Astrocyte (in vitro differentiated cells and primary cell): ENCODE measurements at places on chromosomes 16 and 17. TPM values are rescaled to one million over a fixed set of nuclear protein-coding genes. Genes with fewer than 3 reads are reported as not detected.

DNA sequence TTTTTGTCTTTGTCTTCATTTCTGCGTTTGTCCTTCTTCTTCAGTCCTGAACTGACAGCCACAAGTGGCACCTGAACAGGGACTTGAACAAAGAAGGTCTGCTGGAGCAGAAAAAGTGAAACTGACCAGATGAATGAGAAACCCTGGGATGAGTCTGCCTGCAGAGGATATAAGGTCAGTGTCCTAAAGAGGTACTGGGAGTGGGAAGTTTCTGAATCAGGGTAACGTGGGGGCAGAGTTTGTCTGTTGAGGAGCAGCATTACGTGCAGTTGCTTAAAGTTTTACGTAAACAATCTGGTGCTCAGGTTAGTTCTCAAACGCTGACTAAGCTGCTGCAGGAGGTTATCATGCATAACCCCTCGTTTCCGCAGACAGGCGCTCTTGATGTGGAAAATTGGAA is 2057.6 kb downstream of the TP53TG3F start:
- DNase-seq, result no peak
- no peaks in the 10 kb centered on the region for H3K36me3 ChIP-seq
- no peak overlapping the region for H3K4me3 ChIP-seq
- no peak overlapping the region for H3K27ac ChIP-seq
- H3K4me1 ChIP-seq, result no peaks in the 10 kb centered on the region

GRCh38 chr16:58815181-58815888 is 81.2 kb upstream of the GOT2 start:
- H3K36me3 ChIP-seq, result no peaks in the 10 kb centered on the region
- H3K4me1 ChIP-seq, result peaks cover 3% of the 10 kb centered on the region
- no peak overlapping the region for H3K27ac ChIP-seq
- H3K4me3 ChIP-seq, result no peak overlapping the region
- DNase-seq, result no peak

DNA sequence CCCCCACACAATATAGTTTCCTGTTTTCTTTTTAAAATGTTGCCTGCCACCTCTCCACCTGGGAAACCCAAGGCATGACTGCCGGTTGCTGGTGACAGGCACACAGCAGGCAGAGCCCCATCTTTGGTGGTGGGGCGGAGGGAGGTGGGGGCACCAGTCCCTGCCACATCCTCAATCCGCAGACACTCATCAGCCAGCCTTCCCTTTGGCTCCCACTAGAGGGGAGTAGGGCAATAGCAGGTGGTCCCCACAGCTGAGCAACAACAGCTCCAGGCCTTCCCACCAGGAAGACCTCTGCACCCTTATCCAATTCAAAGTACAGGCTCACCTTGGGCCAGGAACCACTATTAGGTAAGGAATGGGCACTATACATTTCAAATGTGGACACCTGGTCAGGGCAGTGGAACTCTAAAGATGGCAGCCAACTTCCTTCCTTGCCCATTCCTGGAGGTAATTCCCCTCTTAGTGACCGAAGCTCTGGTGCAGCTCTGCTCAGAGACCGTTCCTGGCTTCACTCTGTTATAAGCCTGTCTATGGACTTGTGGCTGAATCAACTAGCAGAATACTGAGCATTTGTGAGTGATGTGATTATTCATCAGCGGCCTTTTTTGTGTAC is 13.9 kb downstream of the RECQL5 start:
- no peak overlapping the region for H3K4me3 ChIP-seq
- H3K27me3 ChIP-seq, result no peaks in the 10 kb centered on the region
- H3K4me1 ChIP-seq, result no peaks in the 10 kb centered on the region
- no peak overlapping the region for H3K27ac ChIP-seq

- peaks cover 16% of the 10 kb centered on the region for H3K4me1 ChIP-seq
- H3K27me3 ChIP-seq, result no peaks in the 10 kb centered on the region
- no peak overlapping the region for H3K27ac ChIP-seq
- no peak overlapping the region for H3K4me3 ChIP-seq
- no peak for DNase-seq
Observed at GRCh38 chr16:11144122-11144521, 111.9 kb downstream of the SOCS1 start.

GRCh38 chr17:10745231-10745630 is 15.4 kb upstream of the TMEM220 start:
- H3K36me3 ChIP-seq, result no peaks in the 10 kb centered on the region
- H3K4me1 ChIP-seq, result no peaks in the 10 kb centered on the region
- no peak overlapping the region for H3K27ac ChIP-seq
- no peak overlapping the region for H3K4me3 ChIP-seq

DNA sequence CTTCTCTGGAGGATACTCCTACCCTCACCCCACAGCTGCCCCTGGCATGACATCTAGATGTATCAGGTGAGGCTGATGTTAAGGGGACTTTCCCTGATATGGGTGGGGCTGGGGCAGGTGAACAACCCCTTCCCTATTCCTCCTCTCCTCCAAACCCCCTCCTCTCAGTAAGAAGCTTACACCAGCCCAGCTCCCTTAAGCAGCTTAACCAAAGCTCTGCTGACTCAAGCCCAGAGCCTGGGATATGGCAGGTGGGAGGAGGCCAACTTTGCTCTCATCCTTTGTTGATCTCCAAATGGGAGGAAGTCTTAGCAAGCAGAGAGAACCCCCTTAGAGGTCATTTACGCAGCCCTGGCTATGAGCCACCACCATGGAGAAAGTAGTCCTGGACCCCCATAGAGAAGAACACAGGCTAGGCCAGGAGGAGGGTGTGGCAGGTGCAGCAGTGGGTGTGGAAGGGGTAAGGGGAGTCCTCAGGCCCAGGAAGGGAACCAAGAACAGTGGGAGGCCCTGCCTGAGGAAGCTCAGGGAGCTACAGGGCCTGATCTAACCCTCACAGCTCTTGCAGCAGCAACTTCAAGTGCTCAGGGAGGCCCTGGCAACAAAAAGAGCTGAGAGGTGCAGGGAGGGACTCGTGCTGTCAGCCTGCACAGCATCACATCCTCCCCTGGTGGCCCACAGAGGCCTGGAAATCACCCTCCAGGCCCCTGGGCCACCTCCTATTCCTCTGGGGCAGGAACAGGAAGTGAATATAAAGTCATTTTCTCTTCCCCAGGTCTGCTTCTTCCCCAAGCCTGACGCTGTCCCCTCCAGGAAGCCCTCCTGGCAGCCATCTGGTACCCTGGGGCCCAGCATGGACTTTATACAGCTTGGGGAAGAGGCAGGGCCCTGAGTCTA is 2.9 kb downstream of the UNC119 start:
- no peak overlapping the region for H3K4me3 ChIP-seq
- no peak overlapping the region for H3K27ac ChIP-seq
- peaks cover 7% of the 10 kb centered on the region for H3K4me1 ChIP-seq
- DNase-seq, result no peak

- no peak for DNase-seq
- H3K4me3 ChIP-seq, result no peak within 1 kb of the TSS
- H3K27me3 ChIP-seq, result peaks cover 80% of the 10 kb centered on the region
- peaks cover 4% of the 10 kb centered on the region for H3K4me1 ChIP-seq
- H3K36me3 ChIP-seq, result no peaks in the 10 kb centered on the region
Observed at GRCh38 chr17:61452301-61453290, at the start of gene TBX4. TBX4 (plus strand) TSS chr17:61452422; CDS start chr17:61456491, 4,069 bp downstream.

DNA sequence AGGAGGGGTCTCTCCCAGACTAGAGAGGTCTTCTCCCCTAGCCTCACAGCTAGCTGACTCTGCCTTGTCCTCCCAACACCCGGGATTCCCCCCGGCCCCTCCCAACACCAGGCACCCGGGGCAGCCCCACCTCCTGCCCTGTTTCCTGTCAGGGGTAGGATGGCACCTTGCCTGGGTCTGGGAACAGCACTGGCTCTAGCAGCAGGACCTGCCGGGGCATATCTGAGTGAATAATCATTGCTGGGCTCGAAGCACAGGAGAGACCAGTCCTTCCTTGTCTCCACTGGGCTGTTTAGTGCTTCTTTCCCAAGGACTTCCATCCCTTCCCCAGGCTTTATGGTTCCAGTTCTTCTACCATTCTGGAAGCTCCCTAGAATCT is 25.7 kb downstream of the MINK1 start:
- H3K27me3 ChIP-seq, result no peaks in the 10 kb centered on the region
- no peaks in the 10 kb centered on the region for H3K36me3 ChIP-seq
- peaks cover 15% of the 10 kb centered on the region for H3K4me1 ChIP-seq
- DNase-seq, result peak; percentile 46
- no peak overlapping the region for H3K27ac ChIP-seq

GRCh38 chr17:81031566-81032550 is 3.1 kb upstream of the BAIAP2 start:
- no peaks in the 10 kb centered on the region for H3K36me3 ChIP-seq
- peaks cover 5% of the 10 kb centered on the region for H3K27me3 ChIP-seq
- no peak overlapping the region for H3K4me3 ChIP-seq
- H3K27ac ChIP-seq, result no peak overlapping the region

DNA sequence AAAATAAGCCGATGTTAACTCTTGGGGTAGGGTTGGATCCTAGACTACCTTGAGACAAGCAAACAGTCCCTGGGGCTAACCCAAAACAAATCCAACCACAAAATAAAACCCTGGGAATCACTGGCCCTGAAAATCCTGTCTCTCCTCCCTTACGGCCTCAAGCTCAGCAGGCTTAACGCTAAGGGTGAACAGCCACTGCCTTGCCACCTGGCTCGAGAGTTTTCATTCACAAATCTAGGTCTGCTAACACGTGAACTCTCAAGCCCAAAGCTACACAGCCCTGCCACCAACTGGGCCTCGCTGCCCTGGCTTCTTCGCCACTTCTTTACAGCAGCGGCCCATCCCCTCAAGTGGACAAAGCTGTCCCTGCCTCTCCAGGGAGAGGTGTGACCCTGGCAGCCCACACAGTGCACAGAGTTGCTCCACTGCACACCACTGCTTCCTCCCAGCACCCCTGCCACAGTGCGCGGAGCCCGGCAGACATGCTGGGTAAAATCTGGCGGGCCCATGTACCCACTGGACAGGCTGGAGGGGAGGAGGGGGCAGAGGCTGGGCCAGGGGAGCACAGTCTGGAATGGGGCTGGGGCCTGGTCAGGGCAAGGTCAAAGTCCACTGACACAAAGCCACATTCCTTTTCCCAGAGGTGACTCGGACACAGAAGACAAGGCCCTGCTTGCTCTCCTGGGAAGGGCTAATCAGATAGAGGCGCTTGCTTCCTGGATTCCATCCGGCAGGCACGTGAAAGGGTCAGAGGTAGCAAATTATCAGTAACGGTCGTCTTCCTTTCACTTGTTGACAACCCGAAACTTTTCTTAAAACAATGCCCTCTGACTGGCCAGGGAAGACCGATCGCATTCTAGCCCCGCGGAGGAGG is 996 bp downstream of the PCYT2 start:
- peak overlapping the region; percentile 61 for H3K4me3 ChIP-seq
- H3K27me3 ChIP-seq, result no peaks in the 10 kb centered on the region
- no peak for DNase-seq
- peaks cover 6% of the 10 kb centered on the region for H3K36me3 ChIP-seq
- no peak overlapping the region for H3K27ac ChIP-seq

DNA sequence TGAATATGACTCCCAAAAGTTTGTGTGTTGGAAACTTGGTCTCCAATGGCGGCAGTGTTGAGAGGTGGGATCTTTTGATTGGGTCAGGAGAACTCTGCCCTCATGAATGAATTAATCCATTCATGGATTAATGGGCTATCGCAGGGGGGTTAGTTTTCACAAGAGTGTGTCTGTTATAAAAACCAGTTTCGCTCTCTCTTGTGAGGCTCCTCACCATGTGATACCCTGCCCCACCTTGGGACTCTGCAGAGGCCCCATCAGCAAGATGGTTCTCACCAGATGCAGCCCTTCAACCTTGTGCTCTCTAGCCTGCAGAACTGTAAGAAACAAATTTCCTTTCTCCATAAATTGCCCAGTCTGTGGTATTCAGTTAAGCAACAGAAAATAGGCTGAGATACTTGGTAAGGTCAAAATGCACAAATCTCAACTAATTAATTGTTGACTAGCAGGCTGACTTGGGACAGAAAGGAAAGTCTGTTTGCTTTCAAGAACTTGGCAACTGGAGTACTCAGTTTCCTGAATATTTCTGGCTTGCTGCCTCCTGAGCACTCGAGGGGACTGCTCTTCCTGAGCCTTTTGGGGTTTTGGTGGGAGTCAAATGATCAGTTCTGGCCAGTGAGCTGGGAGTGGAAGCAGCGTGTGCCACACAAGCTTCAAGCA is 13.8 kb upstream of the CCL17 start:
- H3K27ac ChIP-seq, result no peak overlapping the region
- H3K4me1 ChIP-seq, result no peaks in the 10 kb centered on the region
- H3K27me3 ChIP-seq, result peaks cover 9% of the 10 kb centered on the region

DNA sequence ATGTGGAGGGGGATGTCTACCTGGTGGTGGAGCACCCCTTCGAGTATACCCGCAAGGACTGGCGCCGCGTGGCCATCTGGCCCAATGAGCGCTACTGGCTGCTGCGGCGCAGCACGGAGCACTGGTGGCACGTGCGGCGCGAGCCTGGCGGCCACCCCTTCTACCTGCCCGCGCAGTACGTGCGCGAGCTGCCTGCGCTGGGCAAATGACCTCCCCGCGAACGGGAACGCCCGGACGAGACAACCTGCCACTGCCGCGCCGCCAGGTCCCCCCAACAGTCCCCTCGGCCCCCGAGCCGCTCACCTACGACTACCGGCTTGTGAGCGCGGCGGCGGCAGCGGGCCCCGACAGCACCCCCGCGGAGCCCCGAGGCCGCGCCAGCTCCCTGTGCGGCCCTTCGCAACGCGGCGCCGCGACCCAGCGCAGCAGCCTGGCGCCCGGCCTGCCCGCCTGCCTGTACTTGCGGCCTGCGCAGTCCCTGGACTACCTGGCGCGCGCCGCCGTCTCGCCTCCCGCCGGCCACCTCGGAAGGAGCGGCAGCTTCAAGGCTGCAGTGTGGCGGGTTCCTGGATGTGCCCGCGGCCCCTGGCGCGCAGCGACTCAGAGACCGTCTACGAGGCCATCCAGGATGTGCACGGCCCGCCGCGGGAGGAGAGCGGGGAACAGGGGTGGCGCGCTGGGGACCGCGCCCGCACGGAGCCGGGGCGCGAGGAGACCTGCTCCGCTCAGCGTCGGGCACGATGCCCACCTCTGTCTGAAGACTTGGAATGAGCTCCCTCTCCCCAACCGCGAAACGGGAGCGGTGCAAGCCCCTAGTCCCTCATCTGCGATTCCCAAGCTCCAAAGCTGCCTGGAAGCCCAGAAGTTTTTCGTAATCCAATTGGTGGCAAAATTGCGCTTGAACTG is 48.7 kb upstream of the AMZ2 start:
- H3K27me3 ChIP-seq, result peaks cover 59% of the 10 kb centered on the region
- H3K4me1 ChIP-seq, result peaks cover 5% of the 10 kb centered on the region
- DNase-seq, result no peak
- H3K4me3 ChIP-seq, result no peak overlapping the region

DNA sequence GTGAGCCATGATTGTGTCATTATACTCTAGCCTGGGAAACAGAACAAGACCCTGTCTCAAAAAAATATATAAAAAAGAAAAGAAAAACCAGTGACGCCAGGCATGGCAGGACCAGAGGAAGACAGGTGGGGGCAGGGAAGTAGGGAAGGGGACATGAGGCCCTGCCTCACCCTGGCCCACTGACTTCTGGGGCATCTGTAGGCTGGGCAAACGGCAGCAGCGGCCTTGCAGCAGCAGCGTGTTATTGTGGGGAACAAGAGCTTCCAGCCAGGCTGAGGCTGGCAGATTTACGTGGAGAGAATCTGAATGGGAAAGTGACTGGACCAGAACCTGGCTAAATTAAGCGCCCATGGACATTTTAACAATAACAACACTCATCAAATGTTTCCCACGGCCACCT is 19.4 kb downstream of the CMTM4 start:
- H3K4me1 ChIP-seq, result peaks cover 4% of the 10 kb centered on the region
- H3K27me3 ChIP-seq, result no peaks in the 10 kb centered on the region
- H3K27ac ChIP-seq, result no peak overlapping the region
- H3K36me3 ChIP-seq, result no peaks in the 10 kb centered on the region

The CD300E gene
- total RNA-seq, result not detected in 2 replicates

The RRAD gene
- total RNA-seq, result 10.2 and 12.1 TPM in 2 replicates

The HEATR9 gene
- total RNA-seq, result not detected in 2 replicates

The ZSCAN10 gene
- 0.22 and 0.25 TPM in 2 replicates for total RNA-seq

The CCL4 gene
- 21.8 and 23.4 TPM in 2 replicates for total RNA-seq

The KRT33B gene
- total RNA-seq, result not detected in 2 replicates
